ENCODE measurements at places on chromosomes 4 and X.

- DNase-seq, result no peak
Measured at GRCh38 chr4:165927366-165927765, 54.3 kb downstream of the TLL1 start.

GRCh38 chr4:110489901-110490508, 14.1 kb downstream of the ENPEP start:
- no peak for DNase-seq

DNA sequence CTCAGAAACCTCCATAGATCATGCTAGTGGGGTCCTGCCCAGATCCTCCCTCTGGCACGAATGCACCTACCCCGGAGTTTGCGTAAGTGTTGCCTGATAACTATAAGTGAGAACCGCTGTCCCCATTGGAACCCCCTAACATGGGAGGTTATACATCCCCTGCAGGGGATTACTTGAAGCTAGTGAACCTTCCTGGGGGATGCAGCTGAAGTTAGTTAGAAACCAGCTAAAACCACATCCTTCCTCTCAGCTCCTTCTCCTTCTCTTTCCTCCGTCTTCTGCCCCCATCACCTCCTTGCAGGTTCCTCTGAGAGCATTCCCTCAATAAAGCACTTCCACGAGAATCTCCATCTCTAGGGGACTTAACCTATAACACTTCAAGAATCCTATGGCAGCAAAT, 95.0 kb downstream of the ZNF827 start:
- peak; percentile 27 for DNase-seq

GRCh38 chr4:53150631-53151488, 215.0 kb downstream of the SCFD2 start:
- DNase-seq, result no peak

DNA sequence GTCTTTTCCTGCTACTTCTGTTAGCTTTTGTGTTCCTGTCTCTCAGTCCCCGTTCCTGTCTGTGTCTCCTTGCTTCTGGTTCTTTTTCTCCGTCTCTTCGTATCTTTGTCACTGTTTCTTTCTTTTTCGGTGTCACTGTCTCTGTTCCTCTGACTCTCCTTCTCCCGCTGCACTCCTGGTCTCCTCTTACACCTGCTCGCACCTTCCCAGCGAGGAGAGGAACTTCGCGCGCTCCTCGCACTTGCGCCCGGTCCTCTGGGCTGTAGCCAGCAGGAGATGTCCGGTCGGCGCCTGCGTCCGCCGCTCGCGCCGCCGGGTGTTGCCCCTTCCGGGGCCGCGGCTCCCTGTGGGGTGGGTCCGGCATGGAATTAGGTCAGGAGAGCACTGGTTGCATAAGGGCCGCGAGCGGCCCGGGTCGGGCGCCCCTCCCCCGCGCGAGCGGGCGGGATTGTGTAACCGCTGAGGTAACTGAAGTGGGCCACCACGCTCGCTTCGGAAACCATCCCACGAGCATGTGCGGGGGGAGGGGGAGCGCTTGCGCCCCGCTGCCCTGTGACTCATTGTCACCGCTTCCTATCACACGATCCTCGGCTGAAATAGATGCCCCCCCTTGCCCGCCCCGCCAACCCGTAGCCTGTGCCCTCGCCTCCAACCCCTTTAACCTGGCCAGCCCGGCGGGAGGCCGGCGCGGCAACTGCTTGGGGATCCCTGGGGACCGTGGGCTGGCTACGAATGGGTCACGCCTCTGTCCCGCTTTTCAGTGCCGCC, 1.6 kb downstream of the LONRF3 start:
- no peak for DNase-seq

- no peak for DNase-seq
Measured at GRCh38 chr4:99790796-99791617, 25.6 kb upstream of the DAPP1 start.

- no peak for DNase-seq
Measured at GRCh38 chr4:1519787-1520661, 113.8 kb upstream of the NKX1-1 start.

GRCh38 chr4:620851-621261, 4.5 kb upstream of the PDE6B start:
- no peak for DNase-seq

- no peak for DNase-seq
Measured at GRCh38 chr4:139025841-139026240, 10.3 kb downstream of the NOCT start.

DNA sequence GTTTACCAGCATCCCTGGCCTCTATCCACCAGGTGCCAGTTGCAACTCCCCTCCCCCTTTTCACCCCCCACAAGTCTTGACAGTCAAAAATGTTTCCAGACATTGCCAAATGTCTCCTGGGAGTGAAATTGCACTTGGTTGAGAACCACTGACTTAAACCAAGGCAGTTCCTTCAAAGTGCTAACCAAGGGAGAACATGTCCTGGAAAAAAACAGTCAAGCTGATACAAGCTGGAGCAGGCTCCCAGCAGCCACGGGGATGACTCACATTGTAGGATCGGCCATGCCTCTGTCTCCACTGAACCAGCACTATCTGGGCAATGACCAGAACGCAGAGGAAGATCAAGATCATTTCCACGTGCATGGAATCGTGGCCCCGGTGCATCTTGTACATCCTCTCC, 11.4 kb downstream of the RNF175 start:
- DNase-seq, result no peak

DNA sequence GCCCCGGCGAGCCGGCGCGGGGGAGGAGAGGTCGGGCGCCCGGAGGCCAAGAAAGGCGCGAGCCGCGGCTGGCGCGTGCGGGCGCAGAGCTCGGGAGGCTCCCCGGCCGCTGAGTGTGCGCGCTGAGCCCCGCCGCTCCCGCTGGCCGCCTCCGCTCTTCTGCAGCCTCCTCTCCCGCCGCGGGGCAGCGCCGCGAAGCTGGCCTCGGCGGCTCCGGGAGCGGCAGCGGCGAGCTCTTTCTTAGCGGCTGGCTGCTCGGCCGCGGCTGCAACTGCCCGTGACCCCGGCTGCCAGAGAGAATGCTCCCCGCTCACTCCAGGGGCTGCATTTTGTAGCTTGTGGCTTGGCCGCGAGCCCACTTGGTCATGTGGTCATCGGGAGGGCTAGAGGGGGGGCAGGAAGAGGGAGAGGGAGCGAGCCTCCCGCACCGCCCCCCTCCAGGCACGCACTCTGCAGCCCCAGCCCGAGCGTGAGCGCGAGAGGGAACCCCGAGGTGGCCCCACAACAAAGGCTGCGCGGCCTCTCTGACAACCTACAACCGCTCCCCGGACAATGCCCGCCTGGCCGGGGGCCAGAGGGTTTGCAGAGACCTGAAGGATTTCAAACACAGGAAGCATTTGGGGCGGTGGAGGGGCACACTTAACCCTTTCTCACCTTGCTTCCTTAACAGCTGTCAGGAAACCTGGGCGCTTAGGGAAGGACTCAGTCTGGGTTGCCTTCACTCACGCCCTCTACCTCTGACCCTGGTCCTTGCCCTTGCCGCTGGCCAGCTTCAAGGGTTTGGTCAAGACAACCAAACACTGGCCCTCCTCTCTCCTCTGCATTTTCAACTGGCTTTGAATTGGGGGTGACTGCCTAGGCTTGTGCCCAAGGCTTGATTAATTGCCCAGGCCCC, at the start of gene APLN:
TSS of gene APLN (minus strand) at position 305 of the 895 bp plus-strand sequence. CDS start 326 bp downstream, outside the sequence.
- no peak for DNase-seq

- DNase-seq, result no peak
Measured at GRCh38 chrX:16593801-16594200, 56.2 kb upstream of the S100G start.
